ENCODE measurements at places on chromosomes 3 and 15.

GRCh38 chr15:60297047-60297446 lies 100.7 kb downstream of the ANXA2 start:
- no peak for DNase-seq

- DNase-seq = no peak
These were observed 32.6 kb downstream of the HPS3 start for GRCh38 chr3:149162007-149162406.

DNA sequence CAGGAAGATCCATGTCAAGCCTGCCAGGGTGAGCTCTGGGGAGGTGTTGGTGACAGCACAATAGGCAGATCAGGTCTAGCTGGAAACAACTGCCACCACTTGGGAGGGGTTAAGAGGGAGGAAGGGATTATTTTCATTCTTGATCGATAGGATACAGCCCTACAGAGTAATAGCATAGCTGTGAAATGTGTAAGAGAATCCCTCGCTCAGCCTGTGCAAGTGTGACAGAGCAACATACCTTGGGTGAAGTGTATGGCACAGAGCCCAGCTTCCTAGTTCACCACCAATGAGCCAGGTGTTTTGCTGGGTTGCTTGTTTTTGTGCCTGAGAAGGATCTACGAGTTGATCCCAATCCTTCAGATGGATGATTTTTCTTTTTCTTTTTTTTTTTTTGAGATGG lies 9.2 kb upstream of the DCUN1D1 start:
- DNase-seq = no peak

- DNase-seq = no peak
These were observed 101.2 kb downstream of the CORO2B start for GRCh38 chr15:68679961-68680371.

DNA sequence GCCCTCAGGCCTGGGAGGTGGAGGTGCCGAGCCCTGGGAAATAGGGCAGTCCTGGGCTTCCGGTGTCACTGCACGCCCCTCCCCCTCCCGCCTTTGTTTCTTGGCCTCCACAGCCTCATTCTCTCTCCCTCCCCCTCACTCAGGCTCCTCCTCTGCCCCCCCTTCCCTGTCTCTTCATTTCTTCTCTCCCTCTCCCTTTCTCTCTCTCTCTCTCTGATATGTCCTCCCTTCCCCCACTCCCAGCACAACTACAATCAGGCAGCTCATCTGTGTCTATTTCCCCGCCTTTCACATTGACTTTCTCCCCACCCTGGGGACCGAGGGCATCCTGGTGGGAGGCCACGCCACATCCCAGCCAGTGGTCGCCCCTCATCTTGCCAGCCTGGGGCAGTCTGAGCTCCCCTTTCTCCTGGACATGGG lies 40.2 kb downstream of the IDH2 start:
- peak; percentile 40 for DNase-seq

DNA sequence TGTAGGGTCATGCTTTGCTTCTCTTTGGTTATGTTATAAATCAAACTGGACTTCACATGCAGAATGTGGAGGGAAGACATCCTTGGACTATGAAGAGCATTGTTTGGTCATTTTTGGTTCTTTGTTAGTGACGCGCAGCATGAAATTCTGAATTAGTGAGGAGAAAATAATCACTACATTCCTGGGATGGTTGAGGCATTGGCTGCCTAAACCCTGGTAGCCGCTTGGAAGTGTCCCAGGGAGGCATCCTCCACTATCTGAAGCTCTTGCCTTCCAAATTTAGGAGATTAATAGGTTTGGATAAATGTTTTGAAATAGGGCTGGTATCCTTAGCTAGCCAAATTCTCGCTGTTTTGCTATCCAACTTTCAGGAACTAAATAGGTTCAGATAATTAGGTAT lies 96.2 kb downstream of the CLSTN2 start:
- DNase-seq = no peak

DNA sequence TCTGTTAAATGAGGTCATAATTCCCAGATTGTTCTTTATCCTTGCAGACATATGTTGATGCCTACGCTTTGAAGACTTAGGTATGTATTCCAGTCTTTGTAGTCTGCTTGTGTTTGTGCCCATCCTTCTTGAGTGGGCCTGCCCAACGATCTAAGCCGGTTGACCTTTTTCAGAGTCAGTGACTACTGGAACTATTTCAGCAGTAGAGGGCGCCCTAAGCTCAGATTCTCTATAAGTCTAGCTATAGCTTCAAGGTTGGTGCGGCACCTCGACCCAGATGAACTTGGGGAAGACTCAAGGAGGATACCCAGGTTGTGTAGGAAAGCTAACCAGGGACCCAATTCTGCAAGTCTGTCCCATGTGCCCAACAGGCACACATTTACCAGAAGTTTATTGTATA lies 228.8 kb upstream of the PPP2R3A start:
- peak; percentile 44 for DNase-seq

GRCh38 chr15:59751552-59752413 lies 62.7 kb upstream of the BNIP2 start:
- DNase-seq = no peak

- no peak for DNase-seq
These were observed 18.2 kb upstream of the PRKCI start for GRCh38 chr3:170204023-170204472.

DNA sequence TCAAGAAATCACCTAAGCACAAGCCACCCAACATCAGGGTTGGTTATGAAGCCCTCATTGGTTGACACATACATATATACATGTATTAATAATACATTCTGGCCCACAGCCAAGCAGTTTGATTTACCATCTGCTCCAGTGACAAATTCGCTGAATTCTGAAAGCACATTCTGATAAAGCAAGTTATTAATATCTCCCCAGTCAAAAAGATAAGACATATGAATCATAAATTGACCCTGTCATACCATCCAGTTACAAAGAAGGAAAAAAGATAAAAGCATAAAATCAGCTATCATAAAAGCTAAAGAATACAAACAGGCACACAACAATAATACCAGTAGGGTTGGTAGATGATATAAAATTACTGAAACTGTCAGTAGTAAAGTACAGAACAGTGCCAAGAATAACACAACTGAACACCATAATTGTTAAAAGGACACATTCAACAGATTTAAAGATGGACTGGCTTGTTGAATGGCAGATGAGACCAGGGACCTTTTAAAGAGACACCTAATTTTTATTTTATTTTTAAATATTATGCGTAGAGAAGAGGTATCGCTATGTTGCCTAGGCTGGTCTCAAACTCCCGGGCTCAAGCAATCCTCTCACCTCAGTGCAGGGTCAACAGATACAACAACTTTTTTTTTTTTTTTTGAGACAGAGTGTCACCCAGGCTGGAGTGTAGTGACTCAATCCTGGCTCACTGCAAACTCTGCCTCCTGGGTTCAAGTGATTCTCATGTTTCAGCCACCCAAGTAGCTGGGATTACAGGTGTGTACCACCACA lies 7.7 kb downstream of the SNX4 start:
- DNase-seq = peak; percentile 42

GRCh38 chr15:59332009-59332408 lies 40.7 kb downstream of the MYO1E start:
- no peak for DNase-seq

GRCh38 chr3:133754455-133754854 lies 8.3 kb downstream of the TF start:
- no peak for DNase-seq

- no peak for DNase-seq
These were observed 14.0 kb upstream of the CCDC80 start for GRCh38 chr3:112654979-112655378.

DNA sequence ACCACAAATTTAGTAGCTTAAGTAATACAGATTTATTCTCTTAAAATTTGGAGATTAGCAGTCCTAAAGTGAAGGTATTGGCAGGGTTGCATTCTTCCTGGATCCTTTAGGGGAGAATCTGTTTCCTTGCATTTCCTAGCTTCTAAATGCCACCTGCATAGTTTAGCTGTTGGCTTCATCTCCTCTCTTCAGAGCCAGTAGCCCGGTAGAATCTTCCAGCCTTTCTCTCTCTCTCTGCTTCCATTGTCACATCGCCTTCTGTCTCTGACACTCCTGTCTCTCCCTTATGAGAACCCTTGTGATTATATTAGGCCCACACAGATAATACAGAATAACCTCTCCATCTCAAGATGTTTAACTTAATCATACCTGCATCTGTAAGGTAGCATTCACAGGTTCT lies 21.4 kb downstream of the FAM98B start:
- no peak for DNase-seq

- no peak for DNase-seq
These were observed 94.6 kb downstream of the CDIN1 start for GRCh38 chr15:36673987-36674386.

DNA sequence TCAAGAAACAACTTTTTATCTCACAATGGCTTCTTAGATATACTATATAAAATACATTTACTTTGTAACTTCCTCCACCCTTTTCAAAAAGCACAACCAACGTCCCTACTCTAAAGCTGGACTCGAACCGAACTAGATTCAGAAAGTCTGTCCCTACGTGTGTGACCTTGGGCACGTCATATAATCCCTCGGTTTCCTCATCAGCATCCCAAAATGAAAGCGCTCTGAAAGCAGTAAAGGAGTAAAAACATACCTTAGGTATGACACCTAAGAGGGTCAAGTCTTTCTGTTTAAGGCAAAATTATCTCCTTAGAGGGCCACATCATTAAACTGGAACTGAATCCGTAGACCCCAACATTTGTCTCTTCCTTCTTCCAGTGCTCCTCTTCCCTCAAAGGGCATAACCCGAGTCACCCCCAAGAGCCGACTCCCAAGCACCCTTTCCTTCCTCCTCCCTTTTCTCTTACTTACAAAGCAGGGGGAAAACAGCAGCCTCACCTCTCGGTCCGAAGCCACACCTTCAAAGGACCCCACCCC lies 663 bp downstream of the PDCD10 start:
- DNase-seq = peak; percentile 35

- no peak for DNase-seq
These were observed 1.9 kb upstream of the MYZAP start for GRCh38 chr15:57589754-57590153.

GRCh38 chr15:35168464-35168863 lies 83.4 kb upstream of the NANOGP8 start:
- DNase-seq = peak; percentile 85

GRCh38 chr15:40957581-40958051 lies 4.3 kb downstream of the CHAC1 start:
- peak; percentile 29 for DNase-seq

DNA sequence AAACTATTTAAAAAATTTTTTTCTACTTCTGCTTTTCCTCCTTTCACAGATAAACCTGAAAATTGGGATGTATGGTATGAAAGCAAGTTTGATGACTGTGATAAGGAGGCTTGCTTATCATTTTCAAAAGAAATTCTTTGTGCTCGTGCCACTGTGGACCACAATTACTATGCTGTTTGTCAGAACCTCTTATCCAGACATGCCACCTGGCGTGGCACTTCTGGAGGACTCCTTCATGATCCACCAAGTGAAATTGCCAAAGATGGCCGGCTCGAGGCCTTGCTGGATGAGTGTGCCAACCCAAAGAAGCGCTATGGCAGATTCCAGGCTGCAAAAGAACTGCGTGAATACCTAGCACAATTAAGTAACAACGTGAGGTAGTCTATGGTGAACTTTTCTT lies 17.8 kb downstream of the DIPK2A start:
- DNase-seq = no peak

- no peak for DNase-seq
These were observed 18.4 kb downstream of the ANKDD1A start for GRCh38 chr15:64930019-64930652.

DNA sequence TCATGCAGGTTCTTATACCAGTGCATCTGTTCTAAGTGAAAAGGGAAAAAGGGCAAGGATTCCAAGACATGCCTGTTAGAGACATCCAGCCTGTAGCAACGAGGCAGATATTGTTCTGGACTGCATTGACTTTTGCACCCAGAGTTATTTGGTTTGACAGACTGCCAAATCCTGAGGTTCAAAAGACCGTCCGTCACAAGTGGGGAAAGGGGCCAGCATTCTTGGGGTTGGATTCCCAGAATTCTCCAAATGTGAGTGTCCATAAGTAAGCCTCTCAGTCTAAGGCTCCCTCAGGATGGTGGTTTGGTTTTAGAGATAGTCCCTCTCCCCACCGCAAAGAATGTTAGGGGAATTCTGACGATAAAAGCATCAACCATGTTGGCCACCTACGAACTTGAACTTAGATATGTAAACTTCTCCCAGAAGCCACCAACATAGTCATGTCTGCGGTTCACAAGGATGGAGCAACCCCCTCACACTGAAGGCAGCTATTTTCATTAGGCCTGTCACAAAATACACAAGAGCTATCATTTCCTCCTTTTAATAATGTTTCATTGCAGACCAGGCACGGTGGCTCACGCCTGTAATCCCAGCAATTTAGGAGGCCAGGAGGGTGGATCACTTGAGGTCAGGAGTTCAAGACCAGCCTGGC lies 13.6 kb upstream of the LACTB start:
- peak; percentile 100 for DNase-seq

GRCh38 chr3:30518872-30519271 lies 87.5 kb upstream of the TGFBR2 start:
- no peak for DNase-seq

- DNase-seq = no peak
These were observed 556 bp downstream of the CAMK2N2 start for GRCh38 chr3:184260724-184261269.
